ENCODE measurements at places on chromosomes 6 and 20.

GRCh38 chr6:166361077-166361429 is 18.7 kb upstream of the SFT2D1 start:
- DNase-seq = no peak

DNA sequence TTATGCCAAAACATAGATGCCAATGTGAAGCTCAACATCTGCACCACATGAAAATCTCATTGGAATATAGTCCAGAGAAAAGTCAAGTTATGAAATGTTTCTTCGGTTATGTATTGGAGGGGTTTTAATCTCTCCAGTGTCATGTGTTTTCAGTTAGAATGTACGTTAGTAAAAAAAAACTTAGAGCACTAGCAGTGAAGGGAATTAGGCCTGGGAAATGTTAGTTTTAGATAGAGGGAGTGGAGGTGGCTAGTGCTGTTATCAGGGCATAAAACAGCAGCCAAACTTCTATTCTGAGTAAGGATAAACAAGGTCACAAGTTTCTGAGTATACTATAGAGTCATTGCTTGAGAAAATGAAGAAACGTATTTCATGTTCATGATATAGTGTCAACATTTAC is 42.9 kb downstream of the HDGFL1 start:
- no peak for DNase-seq

DNA sequence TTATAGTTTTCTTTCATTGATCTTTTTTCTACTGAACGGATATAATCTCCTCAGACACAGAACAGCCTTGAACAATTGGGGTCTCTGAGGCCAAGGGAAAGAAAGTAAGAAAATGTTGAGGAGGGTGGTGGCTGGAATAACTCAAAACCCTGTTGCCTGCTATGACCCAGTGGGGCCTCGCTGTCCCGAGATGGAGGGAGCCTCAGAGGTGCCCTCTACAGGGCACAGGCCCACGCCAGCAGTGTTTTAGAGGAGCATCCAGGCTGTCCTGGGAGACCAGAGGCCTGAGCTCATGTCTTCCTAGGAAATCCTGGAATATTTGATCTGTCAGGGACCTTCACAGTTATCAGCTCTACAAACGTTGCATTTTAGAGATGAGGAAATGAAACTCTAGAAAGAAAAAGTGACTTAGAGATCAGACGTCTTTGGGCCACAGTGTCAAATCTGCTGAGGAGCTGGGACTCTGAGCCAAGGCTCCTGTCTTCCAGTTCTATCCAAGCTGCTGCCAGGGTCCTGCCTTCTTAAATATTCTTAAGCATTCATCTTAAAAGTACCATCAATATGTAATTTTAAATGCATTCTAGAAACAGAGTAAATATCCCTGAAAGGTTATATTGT is 26.3 kb downstream of the ALDH5A1 start:
- peak; percentile 36 for DNase-seq

DNA sequence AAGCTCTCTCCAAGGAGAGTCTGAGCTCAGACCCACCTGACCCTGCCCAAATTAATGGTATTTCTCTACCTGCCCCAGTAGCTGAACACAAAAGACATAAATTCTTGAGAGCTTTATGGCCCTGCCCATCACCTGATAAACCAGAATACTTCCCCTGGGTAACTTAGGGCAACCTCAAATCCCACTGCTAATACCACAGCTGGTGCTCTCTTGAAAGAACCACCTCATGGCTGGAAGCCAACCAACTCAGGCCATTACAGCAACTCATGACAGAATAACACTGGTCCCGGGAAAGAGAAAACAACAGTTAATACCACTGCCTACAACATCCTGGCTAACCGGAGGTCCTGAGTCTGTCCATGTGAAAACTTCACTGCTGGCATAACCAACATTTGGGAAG is 328.6 kb downstream of the NKAIN2 start:
- DNase-seq = peak; percentile 43

DNA sequence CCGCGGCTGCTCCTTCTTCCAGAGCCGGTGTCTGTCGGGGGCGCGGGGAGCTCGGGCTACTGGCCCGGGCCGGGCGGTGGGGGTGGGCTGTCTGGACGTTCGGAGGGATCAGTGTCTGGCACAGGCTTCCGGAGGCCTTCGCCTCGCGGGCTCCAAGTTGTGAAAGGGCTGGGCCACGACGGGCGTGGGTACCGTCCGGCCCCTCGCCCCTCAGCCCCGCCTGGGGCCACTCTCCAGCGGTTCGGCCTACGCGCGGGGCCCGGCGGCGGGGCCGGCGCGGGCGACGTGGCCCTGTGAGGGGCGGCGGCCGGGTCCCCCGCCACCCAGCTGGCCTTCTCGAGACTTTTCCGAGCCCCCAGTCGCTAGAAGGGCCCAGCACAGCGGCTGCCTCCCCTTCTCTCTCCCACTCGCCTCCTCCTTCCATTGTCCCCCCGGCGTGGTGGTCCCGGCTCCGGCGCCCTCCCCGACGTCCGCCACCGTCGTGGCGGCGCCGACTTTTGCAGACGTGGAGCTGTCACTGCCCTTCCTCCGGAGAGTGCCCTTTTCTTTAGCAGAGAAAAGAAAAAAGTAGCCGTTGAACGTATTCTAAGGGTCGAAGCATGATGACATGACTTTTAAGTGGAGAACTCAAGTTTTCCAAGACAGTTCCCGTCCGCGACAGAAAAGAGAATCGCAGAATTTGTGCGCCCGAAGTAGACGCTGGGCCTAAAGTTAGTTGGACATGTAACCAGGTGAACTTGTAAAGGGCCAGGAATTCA is 571 bp downstream of the ITCH start:
- DNase-seq = peak; percentile 57

- DNase-seq = no peak
Observed at GRCh38 chr6:37920667-37921066, 101.1 kb downstream of the ZFAND3 start.

DNA sequence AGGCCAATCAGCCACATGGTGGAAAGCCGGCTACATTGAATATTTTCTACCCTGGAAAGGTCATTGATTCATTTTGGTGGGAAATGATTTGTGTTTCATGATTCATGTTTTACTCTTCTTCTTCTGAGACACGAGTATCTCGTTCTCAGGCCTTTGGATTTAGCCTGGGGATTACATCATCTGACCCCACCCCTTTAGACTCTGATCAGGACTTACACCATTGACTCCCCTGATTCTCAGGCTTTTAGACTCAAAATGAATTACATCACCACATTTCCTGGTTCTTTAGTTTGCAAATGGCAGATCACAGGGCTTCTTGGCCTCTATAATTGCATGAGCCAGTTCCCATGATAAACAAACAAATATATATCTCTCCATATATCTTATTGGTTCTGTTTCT is 228.8 kb downstream of the ADGRG6 start:
- DNase-seq = peak; percentile 15
